Keratinocyte (primary cell): ENCODE measurements at places on chromosomes 16 and 17. TPM values are rescaled to one million over a fixed set of nuclear protein-coding genes. Genes with fewer than 3 reads are reported as not detected.

Gene UMOD
- polyA plus RNA-seq, result not detected in 3 replicates

Gene TMEM100
- polyA plus RNA-seq, result 0.16 to 0.21 TPM (median 0.18 TPM) in 3 replicates

Gene GALNS
- 8.3 to 9.6 TPM (median 9.3 TPM) in 3 replicates for polyA plus RNA-seq

Gene RPS2
- 2,750 to 6,036 TPM (median 3,573 TPM) in 3 replicates for polyA plus RNA-seq

Gene SLC16A6
- polyA plus RNA-seq, result 0.03 to 0.42 TPM (median 0.14 TPM) in 3 replicates

Gene NPIPA2
- polyA plus RNA-seq, result 0.61 to 2.1 TPM (median 1.3 TPM) in 3 replicates

Gene SMIM36
- polyA plus RNA-seq, result not detected in 3 replicates

Gene PPY
- not detected in 3 replicates for polyA plus RNA-seq
